Left hindlimb (tissue), 1 donor: ENCODE measurements at places on chromosomes 6 and 20.

DNA sequence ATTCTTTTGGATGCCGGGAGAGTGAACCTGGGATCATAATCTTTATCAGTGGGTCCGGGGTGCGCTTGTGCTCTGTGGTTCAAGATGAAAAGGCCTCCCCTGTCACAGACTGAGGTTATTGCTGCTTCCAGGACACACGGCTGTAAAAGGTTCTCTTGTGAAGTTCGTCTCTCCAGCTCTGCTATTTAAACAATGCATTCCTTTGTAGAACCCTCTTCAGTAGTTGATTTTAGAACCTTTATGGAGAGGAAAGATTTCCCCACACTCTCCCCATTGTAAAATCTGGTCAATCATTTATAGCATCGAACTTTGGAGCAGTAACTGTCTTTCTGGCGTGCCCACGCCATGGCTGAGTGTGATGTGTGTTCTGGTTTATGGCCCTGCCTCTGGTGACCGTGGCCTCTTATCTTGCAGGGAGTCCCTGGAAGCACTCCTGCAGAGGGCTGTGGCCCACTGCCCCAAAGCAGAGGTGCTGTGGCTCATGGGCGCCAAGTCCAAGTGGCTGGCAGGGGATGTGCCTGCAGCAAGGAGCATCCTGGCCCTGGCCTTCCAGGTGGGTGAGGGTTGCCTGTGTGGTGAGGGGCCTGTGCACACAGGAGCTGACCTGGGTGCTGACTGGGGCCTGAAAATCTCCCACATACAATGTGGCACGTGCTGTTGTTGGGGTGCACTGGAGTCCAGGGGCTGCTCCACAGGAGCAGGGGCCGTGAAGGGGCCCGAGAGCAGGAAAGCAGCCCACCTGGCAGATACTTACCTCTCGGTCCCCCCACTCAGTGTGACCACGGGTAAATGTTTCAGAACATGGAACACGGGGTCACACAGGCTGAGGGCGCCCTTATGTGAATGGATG lies 11.6 kb upstream of the C20orf204 start:
- DNase-seq, result no peak

- no peak for DNase-seq
Observed at GRCh38 chr6:131492932-131493573, 80.0 kb upstream of the ARG1 start.

- DNase-seq, result no peak
Observed at GRCh38 chr6:33723371-33724085, 12.0 kb upstream of the UQCC2 start.

GRCh38 chr20:50788045-50788991 lies 6.5 kb upstream of the BCAS4 start:
- peak; percentile 61 for DNase-seq

DNA sequence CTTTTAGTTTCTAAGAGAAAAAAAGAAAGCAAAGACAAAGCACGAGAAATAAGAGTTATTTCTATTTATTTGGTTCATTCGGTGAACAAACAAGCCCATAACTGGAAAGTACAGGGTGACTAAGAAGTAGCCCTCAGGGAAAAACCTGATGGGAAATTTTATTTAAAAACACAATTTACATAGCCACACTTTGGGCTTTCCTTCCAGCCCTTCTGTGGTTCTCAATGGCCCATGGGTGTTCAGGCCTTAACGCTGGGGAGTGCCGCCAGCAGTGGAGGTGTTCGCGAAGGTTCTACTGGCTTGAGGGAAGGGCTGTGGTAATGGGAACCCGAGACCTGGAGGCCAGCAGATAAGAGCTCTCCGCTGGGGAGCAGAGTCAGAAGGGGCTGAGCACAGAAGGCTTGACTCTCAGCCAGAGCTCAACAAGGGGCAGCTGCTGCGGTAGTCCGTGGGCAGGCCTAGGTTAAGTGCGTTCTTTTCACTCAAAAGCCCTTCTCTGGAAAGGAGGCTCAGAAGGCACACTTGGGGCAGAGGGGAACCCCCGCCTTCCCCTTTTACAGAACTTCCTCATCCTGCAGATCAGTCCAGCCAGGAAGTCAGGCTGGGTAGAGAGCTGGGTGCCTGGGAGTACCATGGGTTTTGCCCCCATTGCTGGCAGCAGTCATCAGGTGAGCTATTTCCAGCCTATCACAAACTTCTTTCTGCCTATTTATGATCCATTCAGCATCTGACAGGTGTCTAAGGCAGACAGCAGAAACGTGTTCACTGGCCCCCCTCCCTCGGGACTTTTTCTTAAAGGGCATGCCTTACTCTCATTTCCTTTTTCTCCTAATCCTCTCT lies 8.8 kb upstream of the CD83 start:
- no peak for DNase-seq

- DNase-seq, result no peak
Observed at GRCh38 chr6:81995548-81996289, 243.2 kb upstream of the TENT5A start.

GRCh38 chr20:9588706-9589105 lies 74.3 kb downstream of the LAMP5 start:
- DNase-seq, result no peak

DNA sequence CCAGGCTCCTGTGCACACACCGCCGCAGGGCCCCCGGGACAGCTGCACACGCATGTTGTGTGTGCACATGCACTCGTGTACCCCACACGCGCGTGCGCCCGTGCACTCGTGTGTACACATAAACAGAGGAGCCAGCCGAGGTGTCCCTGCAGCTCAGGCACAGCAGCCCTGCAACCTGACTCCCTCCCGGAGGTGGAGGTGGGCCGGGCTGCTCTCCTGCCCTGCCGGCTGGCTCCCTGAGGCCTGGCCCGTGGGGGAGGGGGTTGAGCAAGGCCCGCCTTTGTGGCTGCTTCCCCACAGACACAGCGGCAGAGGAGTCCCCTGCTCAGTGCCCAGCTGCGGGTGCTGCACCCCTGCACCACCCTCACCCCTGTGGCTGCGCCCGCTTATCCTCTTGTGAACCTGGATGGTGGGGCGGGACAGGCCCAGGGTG lies 624 bp downstream of the RBBP8NL start:
- DNase-seq, result no peak

GRCh38 chr20:62301111-62301668 lies 1.6 kb upstream of the ADRM1 start:
- DNase-seq, result no peak

GRCh38 chr6:55674672-55675071 lies 95.7 kb upstream of the HMGCLL1 start:
- DNase-seq, result no peak

GRCh38 chr6:119326291-119327005 lies 23.1 kb downstream of the MAN1A1 start:
- DNase-seq, result no peak
